Activated CD4-positive, alpha-beta T cell treated with anti-CD3 and anti-CD28 coated beads for 24 hours (primary cell): ENCODE measurements at places on chromosomes 5 and 9.

- DNase-seq, result no peak
Measured at GRCh38 chr9:107683566-107683965, 194.0 kb upstream of the KLF4 start.

DNA sequence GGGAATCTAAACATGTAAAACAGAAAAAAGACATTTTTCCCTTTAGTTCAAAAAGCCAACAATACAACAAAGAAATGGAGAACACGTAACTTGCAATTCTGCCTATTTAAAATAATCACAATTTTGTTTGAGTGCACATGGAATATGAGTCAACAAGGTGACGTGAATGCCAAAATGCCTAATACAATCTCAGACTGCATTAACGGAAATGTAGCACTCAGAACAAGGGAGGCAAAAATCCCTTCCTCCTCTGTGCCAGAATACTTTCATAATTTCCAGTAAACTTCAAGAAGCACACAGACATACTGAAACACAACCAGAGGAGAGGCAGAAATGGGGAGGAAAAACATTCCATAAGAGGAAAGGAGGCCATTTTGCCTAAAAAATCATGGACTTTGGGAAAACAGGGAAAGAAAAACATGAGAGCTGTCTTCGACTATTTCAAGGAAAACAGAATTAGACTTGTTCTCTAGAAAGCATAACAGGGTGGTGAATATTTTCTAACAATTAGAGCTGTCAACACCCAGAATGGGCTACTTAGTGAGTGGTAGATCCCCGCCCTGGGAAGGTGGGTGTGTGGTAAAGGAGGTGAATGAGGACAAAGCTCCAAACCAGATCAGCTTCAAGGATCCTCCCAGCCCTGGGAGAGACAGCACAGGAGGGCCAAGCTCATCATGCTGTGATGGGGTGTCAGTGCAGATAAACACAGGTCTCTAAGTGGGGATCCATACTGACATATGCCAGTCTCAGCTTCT is 48.2 kb downstream of the ABCA1 start:
- DNase-seq, result no peak

DNA sequence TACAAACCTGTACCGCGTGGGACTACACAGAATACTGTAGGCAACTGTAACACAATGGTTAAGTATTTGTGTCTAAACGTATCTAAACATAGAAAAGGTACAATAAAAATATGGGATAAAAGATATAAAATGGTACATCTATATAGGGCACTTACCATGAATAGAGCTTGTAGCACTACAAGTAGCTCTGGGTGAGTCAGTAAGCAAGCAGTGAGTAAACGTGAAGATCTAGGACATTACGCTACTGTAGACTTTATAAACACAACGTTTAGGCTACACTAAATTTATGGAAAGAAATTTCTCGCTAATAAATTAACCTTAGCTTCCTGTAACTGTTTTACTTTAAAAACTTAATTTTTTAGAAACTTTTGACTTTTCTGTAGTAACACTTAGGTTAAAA is 46.5 kb downstream of the MRPS27 start:
- DNase-seq, result no peak

DNA sequence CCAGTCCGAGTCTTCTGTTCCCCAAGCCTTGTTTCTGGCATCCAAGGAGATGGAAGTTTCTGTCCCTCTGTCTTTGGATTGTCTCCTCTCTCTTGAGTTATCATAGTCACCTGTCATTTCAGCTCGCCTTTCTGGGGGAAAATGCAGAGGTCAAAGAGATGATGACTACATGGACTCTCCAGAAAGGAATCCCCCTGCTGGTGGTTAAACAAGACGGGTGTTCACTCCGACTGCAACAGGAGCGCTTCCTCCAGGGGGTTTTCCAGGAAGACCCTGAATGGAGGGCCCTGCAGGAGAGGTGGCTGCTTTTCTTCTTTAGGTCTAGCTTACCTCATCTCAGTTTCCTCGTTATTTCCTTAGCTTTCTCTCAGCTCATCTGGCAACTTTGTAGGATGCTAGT is 25.1 kb downstream of the ERAP2 start:
- no peak for DNase-seq

DNA sequence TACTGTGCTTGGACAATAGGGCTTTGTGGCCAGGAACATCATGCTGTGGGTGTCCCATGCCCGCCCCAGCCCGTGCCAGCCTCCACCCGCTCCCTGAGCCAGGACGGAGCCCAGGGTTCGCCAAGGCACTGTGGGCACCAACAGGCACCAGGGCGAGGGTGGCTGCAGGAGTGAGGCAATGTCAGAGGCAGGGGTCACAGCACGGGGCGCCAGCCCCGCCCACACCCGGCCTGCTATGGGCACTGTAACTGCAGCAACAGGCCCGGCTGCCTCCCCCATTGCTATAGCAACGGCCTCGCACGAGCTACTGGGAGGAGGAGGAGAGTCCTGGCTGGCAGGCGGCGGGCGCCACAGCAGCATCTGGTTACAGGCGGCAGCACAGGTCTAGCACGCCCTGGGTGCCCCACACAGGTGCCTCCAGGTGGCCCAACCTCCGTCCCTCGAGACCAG is 2.5 kb downstream of the ABCA2 start:
- no peak for DNase-seq

- no peak for DNase-seq
Measured at GRCh38 chr5:96716007-96716406, 53.8 kb downstream of the CAST start.

- no peak for DNase-seq
Measured at GRCh38 chr5:109697339-109697738, 7.6 kb downstream of the MAN2A1 start.

GRCh38 chr5:7960142-7960541 is 91.2 kb downstream of the MTRR start:
- no peak for DNase-seq

DNA sequence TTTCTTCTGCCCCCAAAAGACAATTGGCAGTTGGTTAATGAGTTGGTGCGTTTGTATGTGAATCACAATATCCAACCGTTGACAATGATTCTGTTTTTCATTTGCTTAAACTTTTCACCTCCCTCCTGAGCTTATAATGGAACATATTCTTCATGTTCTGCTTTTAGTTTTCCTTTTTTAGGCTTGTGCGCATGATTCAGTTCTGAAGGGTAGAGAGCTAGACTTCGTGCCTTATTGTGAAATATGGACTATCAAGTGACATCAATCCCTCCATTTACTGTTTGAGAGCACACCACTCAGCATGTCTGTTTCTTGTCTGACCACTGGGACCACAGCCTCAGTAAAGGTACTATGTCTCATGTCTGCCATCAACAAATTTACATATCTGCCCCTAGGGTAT is 30.5 kb upstream of the LPAR1 start:
- no peak for DNase-seq

DNA sequence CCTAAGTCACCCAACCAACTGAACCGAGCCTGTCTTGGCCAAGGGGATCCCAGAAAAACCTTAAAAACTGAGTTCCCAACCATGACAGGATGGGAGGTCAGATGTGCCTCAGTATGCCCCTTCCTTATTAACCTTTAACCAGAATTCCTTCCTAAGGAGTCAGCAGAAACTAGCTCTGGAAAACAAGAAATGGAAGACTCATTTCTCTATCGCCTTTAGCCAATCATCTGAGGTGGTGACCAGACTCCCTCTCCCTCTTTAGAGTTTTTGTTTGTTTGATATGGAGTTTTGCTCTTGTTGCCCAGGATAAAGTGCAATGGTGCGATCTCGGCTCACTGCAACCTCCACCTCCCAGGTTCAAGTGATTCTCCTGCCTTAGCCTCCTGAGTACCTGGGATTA is 37.5 kb downstream of the SLC28A3 start:
- DNase-seq, result no peak

GRCh38 chr9:15606643-15607472 is 54.0 kb downstream of the CCDC171 start:
- DNase-seq, result peak; percentile 43

- DNase-seq, result no peak
Measured at GRCh38 chr5:31119938-31120641, 73.4 kb upstream of the CDH6 start.

DNA sequence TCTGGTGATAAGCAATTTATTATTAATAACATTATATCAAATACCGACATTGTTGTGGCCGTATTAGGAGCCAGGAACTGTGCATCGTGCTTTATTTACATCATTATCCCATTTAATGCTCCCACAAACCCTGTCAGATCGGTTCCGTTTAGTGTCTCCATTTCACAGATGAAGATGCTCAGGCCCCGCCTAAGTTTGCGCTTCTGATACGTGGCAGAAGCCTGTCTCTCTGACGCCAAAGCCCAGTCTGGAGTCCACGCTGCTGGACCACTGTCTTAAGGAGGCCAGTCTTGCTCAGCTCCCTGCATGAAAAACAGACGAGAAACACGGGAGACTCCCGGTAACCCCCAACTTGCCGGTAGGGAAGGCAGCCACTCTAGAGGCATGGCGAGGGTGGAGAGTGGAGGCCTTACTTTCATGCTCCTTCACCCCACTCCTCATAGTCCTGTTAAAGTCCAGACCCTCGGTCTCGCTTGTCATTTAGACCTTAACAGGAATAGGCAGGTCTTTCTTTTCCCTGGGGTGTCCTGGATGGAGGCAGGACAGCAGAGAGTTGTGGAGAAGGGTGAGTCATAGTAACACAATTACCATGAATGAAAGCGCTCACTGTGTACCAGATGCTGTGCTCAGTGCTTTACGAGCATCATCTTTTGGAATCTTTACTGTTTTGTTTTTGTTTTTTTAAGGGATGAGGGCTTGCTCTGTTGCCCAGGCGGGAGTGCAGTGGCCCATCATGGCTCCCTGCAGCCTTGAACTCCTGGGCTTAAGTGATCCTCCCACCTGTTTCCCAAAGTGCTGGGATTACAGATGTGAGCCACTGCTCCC is 872 bp downstream of the TXNDC15 start:
- DNase-seq, result peak; percentile 19
